ENCODE measurements at places on chromosomes 16 and 17.

- DNase-seq = no peak
Observed at GRCh38 chr17:45013021-45013997, 38.1 kb downstream of the DCAKD start.

DNA sequence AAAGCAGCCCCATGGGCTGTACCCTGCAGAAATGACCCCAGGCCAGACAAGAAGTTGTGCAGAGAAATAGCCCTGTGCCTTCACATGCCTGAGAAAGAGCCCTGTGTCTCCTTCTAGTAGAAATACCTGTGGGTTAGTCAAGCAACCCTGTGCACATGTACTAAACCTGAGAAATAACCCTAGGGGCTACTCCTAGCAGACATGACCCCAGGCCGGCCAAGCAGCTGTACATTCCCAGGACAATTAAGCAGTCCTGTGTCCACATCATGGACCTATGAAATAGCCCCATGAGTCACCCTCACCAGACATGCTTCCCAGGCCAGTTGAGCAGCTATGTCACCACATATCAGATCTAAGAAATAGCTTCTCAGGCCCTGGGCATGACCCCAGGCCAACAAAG is 519.7 kb upstream of the CA10 start:
- DNase-seq = no peak

GRCh38 chr16:2436110-2436509 is 6.9 kb downstream of the CCNF start:
- no peak for DNase-seq

DNA sequence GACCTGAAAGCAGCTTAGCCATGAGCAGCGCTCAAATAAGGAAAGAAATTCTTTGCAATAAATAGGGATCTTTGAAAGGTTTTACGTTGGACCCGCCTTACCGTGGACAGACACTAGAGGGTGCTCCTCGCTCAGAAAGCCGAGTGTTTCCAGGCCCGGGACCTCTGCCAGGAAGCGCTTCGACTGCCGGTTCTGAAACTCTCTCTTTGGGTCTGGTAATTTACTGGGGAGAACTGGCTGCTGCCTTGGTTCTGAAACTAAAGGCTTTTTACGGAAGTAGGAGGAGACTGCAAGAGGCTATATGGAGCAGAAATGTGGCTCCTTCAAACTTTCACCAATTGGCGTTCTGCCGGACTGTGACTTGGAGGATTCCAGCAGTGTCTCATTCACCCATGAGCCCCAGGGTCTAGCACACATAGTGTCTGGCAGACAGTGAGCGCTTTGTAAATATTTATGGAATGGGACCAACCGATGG is 45.6 kb upstream of the HOXB9 start:
- DNase-seq = peak; percentile 74

- no peak for DNase-seq
Observed at GRCh38 chr17:29238133-29238850, 8.4 kb upstream of the CRYBA1 start.

DNA sequence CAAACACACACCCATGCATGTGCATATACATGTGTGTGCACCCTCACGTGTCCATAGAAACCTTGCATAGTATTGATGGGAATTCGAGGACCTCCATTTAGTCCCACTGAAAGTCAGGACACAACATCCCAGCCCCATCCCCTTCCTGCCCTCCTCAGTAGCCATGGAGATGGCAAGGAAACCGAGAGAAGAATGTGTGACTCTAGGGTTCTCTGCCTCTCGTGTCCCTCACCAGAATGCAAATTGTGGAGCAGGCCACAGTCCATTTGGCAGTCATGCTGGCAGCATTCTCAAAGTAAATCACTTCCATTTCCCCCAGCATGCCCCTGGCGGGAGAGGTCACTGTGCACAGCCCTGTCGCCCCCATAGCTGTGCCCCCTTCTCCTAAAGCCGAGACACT is 141.1 kb downstream of the MSI2 start:
- no peak for DNase-seq

DNA sequence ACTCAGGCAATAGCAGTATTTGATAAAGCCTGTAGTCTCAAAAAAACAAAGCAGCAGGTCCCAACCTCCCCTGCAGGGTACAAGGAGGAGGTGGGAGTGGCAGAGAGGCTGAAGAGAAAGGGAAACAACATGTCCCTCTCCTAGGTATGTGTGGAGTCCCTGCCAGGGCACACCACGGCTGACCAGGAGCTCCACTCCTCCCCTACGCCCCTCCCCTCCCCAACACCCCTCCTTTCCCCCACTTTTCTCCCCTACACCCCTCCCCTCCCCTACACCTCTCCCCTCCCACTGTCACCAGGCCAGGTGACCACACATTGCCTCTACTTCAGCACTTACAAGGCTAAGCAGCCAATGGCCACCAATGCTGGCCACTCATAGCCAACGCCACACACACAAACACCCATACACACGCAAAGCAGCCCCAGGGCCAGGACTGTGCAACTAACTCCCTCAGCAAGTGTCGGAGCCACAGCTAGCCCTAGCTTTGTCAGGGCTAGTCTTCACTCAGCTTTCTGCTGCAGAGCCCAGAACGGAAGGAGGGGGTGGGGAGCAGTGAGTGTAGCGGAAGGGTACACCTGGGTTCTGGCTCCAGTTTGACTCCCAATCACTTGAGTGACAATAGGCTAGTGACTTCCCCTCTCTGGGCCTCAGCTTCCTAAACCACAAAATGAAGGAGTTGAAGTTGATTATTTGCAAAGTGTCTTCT is 8.2 kb downstream of the CAVIN1 start:
- DNase-seq = peak; percentile 68

DNA sequence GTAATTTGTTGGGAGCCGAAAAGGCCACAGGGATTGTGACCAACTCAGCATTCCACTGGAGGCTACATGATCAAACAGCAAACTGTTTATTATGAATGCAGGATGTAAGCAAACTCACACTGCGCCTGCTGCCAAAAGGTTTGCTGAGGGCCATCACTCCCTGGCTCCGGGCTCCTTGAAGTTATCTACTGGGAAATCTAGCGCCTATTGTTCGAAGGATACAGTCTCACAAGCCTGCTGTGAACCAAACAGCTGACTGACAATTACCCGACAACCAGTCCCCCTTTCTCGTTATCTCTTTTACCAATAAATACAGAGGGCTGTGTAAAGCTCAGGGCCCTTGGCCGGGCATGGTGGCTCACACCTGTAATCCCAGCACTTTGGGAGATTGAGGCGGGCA is 52.5 kb downstream of the BCL7C start:
- DNase-seq = no peak

GRCh38 chr17:18259621-18260331 is 686 bp upstream of the MIEF2 start:
- no peak for DNase-seq

DNA sequence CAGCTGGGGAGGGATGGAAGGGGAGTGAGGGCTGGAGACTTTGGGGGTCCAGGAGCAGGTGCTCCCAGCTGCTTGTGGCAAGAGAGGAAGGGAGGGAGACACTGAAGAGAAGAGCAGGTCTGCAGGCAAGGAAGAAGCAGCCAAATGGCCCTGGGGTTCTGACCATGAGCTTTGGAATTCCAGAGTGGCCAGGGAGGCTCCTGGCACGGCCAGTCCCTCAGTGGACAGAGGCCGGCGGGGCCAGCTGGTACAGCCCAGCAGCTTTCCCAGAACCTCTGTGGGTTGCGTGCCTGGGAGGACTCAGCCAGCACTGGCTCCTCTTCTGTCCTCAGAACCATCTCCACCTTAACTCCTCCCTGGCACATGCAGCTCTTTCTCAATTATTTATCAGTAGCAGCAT is 233.0 kb downstream of the MSI2 start:
- DNase-seq = no peak

GRCh38 chr17:56881685-56882295 is 32.1 kb downstream of the TRIM25 start:
- no peak for DNase-seq

DNA sequence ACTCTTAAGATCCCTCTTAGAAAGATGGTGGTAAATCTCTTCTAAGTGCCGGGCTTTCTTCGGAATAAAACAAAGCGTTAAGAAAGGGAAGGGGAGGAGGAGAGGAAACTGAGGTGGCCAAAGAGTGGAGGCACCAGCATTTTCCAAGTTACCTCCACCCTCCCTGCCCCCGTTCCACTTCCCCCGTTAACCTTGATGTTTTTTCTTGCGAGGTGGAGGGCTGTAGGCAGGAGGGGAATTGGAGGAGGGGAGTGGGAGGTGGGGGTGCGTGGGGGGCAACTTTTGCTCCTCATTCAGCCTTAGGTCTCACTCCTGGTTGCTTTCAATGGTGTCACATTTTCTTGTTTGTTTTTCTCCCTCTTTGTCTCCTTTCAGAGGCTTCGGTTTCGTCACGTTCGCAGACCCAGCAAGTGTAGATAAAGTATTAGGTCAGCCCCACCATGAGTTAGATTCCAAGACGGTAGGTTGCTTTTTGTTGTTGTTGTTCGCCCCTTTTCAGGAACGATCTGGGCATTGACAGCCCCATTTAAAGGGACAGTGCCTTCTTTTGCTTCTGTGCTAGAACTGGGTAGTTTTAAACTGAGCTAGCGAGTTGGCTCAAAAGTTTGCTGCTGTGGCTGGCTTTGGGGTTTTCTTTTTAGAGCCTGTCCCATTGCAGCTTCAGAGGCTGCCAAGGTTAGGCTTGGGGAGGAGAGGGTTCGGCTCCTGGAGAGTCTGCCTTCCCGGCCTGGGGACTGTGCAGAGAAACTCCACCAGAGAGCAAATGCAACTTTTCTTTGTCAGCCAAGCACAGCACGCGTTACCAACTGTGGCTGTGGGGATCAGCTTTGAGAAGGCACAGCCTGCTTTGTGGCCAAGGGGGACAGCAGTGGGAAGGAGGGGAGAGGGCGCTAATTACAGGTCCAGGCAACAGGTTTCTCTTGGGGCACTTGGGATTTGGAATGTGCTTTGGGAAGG is 1.9 kb downstream of the MSI2 start:
- no peak for DNase-seq

GRCh38 chr16:56357241-56357764 is 68.0 kb downstream of the AMFR start:
- no peak for DNase-seq

GRCh38 chr16:31202414-31203375 is at the start of gene PYCARD:
Gene PYCARD (minus strand): TSS chr16:31202760. CDS start chr16:31202690, 70 bp downstream.
- peak; percentile 55 for DNase-seq

All from activated CD4-positive, alpha-beta T cell treated with anti-CD3 and anti-CD28 coated beads, Interleukin-2, amount 50 U/mL, for 48 hours (primary cell).